ENCODE measurements at places on chromosomes 2 and 18.

DNA sequence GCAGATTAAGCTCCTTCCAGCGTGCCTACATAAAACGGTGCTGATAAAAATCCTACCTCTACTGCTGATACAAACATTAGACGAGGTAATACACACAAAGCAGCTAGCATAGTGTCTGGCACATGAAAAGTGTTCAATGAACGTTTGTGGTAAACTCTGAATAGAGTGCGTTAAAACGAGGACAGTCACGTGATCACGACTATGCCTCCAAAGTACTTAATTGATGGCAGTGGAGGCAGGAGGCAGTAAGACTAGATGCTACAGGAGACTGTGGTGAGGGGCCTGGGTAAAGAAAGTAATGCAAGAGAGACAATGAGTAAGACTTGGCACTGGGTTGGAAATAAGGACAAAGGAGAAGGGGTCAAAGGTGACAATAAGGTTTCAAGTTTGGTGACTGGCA, 32.1 kb upstream of the LHCGR start:
- DNase-seq: no peak

DNA sequence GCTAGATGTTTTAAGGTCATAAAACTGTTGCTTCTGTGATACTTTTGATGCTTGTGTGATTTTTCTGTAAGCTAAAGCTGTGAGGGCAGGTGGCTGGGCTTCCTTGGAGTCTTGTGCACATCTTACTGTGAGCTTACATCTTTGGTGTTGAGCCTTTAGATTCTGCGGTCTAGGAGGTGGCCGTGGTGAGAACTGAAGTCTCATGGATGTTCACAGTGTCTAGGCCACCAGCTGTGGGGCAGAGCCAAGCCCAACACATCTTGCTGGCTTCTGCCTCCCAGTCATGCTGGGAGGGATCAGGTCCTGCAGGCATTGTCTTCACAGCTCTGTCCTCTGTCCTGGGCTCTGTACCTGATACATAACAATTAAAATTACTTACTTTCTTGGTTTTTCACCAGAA, 219.7 kb upstream of the HS6ST1 start:
- no peak for DNase-seq

DNA sequence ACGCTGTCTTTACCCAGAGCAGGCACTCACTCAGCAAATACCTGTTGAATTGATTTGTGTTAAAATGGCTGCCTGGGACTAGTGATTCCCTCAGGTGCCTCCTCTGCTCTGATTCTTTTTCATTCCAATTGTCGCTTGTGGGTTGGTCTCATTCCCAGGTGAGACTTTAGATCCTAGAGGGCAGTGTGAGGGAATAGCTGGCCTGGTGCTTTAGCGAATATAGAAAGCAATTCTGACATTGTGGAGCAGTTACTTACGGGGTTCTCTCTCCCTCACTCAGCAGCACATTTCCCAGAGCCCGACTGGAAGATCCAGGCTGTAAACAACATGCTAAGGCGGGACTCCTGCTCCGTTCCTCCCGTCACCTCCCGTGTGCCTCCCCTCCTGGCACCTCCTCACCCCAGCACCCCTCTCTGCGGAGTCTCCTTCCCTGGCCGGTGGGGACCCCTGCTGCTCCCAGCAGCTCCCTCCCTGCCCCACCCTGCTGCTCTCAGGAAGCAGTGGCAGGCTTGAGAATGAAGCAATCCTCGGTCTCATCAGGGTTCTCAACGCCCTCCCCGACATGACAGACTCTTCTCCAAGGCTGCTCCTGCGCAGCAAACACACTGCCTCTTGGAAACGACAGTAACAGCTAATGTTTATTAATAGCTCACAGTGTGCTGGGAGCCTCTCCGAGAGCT, 26.9 kb downstream of the CELF4 start:
- DNase-seq: no peak

GRCh38 chr18:51151568-51152511, 45.6 kb downstream of the MEX3C start:
- peak; percentile 65 for DNase-seq

DNA sequence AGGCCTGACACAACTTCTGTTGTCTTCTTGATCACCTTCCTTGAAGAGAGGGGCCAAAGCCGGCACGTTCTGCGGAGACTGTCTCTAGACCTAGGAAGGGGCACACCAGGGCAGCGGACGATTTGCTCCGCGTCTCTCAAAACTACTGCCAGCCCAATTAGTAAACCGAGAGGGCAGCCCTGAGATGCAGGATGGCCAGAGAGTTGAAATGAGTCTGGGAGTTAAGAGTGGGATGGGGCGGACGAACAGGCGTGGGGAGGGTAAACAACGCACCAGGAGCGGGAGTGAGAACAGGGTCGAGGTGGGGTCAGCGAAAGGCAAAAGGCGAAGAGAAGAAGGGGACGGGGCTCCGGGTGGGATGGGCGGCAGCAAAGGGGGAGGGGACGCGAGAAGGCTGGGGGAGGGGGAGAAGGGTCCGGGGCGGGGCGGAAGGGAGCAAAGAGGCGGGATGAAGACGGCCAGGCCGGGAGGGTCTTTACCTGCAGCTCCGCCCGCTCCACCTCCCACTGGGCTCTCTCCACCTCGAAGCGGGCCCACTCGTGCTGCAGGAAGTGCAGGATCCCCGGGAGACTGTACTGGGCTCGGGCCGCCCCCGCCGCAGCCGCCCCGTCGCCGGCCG, 476 bp downstream of the STRN start:
- peak; percentile 21 for DNase-seq

DNA sequence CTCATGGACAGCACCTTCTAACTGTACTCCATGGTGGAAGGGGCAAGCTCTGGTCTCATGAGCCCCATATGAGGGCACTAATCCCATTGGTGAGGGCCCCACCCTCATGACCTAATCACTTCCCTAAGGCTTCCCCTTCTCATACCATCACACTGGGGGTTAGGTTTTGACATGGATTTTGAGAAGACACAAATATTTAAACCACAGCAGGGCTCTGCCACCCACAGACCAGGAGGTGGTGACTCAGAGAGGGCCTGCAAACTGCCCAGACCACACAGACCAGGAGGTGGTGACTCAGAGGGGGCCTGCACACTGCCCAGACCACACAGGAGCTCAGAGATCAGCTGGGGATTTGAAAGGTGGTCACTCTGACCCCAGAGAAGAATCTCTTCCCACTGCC, 222.0 kb downstream of the KLHL29 start:
- DNase-seq: no peak

GRCh38 chr2:74863802-74864248, 29.9 kb downstream of the HK2 start:
- no peak for DNase-seq

DNA sequence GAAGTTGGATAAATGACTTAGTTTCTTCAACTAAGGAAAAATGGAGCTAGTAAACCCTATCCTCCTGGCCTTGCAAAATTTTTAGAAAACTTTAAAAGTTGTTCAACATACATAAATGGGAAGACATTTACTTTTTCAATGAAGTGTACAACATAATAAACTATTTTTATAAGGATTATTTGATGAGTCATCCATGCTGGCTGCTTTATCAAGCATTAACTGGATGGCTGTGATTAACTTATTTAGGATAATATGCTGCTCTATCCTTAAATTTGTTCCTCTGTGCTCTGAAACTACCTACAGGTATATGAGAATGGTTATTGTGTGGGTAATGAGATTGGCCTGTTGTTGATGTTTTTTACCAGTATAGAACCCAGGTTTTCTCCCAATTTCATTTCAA, 21.3 kb downstream of the DYTN start:
- DNase-seq: no peak

- no peak for DNase-seq
Measured at GRCh38 chr2:53312721-53313120, 454.9 kb upstream of the CHAC2 start.

- no peak for DNase-seq
Measured at GRCh38 chr2:190881084-190881597, 520 bp downstream of the GLS start.

DNA sequence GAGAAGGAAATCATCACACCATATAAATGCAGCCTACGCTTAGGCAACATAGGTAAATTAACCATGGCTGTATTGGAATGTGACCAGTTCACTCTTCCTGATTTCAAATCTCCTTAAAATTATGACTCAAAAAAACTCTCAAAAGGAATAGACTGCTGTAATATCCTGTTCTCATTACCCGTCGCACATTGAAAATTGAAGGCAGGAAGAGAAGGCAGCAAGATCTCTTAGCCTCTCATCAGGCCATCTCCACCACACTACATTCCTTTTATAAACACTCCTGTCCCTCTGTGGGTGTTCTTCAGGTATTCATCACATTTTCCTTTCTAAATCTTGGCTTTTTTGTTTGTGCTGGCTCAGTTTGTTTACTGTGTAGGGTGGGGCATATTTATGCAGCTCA, 83.2 kb downstream of the PPP1R1C start:
- no peak for DNase-seq

DNA sequence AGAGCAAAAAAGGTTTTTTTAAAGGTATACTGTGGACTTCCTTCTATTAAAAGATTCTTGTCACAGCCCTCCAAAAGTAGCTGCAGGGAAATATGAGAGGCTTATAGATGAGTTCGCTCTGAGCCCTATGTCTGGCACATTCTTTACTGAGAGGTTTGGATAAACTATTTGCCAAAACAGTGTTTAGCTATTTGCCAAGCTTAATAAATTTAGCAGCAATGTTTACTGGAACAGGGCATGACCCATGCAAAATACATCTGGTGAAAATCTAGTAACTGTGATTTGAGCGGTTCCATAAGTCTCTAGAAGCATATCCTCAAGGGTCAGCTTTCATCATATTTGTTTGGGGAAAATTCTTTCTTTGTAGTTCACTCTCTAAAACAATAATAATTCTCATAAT, 1696.7 kb upstream of the PIK3C3 start:
- DNase-seq: no peak

DNA sequence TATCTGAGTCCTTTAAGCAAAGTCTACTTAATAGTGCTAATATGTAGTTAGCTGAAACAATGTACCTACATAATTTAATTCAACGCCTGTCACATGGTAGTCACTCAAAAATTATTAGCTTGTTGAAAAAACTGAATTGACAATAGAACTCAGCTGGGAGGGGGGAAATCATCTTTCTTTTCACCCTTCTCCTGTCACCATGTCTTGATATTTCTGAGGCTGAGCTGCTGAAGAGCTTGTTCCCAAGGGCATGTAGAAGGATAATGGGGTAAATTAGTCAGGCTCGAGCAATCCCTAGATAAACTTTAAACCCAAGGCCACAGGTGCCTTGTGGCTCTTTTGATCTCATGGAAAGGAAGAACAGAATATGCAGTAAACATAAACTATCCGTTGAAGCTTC, 339.6 kb upstream of the LRATD1 start:
- DNase-seq: no peak

DNA sequence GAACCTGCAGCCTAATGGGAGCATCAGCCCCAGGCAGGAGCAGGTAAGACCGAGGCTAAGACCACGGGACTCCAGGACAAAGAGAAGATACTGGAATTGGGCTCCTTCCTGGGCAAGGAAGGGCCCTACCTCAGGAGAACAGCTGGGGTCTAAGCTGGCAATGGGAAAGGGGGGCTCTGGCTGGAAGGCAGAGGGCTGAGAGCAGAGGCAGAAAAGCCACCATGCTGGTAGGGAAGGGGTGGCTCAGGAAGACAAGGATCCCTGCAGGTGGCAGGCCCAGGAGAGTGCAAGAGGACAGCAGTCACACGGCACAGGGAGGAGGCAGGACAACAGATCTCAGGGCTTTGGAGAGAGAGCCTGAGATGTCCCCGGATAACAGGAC, 203.5 kb downstream of the NDUFA10 start:
- DNase-seq: no peak

DNA sequence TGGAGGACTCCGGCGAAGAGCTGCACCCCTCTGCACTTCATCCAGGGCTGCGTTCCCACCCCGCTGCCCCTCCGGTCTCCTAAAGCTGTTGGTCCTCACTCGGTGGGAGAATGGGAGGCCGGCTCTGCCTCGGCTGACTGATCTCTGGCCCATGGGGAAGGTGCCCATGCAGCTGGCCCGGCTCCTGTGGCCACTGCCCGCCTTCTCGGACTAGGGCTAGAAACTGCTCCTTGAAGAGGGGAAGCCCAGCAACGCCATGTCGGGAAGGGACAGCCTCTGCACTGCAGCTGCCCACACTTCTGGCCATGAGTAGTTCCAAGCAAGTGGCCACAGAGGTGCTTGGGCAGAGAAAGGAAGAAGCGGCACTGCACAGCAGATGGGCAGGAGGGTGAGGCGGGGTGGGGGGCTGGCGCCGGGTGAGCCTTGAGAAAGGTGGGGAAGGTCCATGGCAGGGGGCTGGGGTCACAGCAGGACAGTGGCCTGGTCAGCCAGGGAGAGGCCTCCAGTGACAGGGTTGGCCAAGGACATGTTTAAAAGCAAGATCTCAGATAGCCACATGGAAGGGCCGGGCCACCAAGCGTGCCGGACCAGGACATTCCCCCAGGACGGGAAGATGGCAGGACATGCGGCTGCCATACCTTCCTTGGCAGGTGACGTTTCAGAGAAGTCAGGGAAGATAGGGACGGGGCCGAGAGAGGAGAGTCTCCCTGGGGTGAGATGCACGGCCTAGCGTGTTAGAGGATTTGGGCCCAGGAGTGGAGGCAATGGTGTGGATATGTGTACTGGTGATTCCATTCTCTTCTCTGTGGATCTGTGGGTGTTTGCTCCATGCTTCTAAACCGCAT, 158.8 kb upstream of the HDAC4 start:
- no peak for DNase-seq

- DNase-seq: peak; percentile 49
Measured at GRCh38 chr2:126658905-126659561, 3.1 kb downstream of the GYPC start.

DNA sequence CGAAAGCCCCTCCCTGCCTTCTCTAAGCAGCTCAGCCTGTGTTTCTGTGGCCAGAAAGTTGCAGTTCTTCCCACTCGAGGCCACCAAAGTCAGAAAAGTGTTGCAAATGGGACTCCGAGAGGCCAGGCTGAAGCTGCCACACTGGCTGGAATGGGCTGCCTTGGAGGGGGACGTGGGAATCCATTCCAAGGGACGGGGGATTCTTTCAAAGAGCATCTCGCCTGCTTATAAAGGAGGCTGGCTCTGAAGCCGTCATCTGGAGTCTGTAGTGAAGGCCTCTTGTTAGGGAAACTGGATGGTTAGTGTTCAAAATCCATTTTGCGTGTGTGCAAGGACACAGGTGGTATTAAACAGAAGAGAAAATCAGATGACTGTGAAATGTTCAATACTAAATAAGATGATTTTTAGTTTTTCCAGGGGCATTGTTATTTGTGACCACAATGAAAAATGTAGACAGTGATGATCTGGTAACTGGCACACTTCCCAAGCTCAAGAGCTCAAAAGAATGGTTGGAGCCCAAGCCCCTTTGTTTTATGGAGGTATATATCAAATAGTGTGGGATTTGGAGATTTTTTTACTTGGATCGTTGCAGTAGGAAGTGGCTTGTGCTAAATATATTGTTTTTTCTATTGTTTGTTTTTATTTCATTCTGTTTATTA, 782 bp downstream of the FAM228B start:
- no peak for DNase-seq

- no peak for DNase-seq
Measured at GRCh38 chr18:41955688-41956087, 654 bp downstream of the PIK3C3 start.

- DNase-seq: no peak
Measured at GRCh38 chr2:7847321-7847720, 834.5 kb upstream of the ID2 start.

DNA sequence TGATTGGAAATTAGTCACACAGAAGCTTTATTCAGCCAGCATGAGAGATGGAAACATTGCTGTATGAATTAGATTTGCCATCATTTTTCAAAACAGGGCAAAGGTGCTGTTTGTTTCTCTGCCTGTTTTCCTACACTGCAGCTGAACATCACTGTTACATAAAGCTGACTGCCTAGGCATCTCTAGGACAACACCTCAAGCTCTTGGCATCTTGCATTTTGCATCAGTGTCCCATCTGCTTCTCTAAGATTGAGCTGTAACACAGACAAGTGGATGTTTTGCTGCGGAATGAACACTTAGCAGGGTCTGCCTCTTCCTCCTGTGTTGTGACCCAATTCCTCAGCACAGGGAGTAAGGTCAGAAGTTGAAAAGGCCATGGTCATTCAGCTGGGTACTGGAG, 4.9 kb downstream of the CCT7 start:
- DNase-seq: no peak
